ENCODE measurements at places on chromosomes 1 and 21.

- DNase-seq = no peak
Measured at GRCh38 chr1:109933856-109934711, 23.4 kb downstream of the CSF1 start.

- DNase-seq = no peak
Measured at GRCh38 chr1:111551623-111552411, 48.4 kb upstream of the ADORA3 start.

GRCh38 chr1:195458365-195458764 is 1149.9 kb downstream of the KCNT2 start:
- DNase-seq = no peak

GRCh38 chr1:209674957-209675564 is at the start of gene G0S2:
Gene G0S2, plus strand, starts transcription at chr1:209675412. Its CDS starts 273 bp downstream, at chr1:209675685.
- no peak for DNase-seq

DNA sequence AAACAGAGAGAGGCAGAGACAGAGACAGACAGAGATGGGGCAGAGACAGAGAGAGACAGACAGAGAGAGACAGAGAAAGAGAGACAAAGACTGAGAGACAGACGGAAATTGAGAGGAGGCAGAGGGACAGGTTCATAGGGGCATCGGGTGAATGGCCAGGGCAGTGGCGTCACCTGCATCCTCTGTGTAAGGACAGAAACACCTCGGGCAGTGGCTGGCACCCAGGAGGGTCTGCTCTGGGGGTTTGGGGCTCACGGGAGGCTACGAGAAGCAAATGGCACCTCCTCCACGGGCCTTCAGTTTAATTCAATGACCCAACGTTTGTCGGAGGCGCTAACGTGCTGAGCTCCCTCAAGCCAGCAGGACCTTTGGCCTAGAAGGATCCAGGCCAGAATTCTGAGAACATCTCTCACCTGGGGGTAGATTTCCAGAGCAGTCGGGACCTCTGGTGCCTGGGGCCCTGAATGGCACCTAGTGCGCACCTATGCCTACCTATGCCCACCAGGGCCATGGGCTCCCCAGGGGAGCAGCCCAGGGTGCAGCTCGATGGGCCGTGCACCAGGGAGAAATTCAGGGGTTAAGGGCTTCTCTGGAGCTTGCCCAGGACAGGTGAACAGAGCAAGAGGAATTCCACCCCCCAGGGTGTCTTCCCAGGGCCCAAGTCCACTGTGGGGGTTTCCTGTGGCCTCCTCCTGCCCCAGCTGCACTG is 20.6 kb upstream of the PTTG1IP start:
- DNase-seq = no peak

DNA sequence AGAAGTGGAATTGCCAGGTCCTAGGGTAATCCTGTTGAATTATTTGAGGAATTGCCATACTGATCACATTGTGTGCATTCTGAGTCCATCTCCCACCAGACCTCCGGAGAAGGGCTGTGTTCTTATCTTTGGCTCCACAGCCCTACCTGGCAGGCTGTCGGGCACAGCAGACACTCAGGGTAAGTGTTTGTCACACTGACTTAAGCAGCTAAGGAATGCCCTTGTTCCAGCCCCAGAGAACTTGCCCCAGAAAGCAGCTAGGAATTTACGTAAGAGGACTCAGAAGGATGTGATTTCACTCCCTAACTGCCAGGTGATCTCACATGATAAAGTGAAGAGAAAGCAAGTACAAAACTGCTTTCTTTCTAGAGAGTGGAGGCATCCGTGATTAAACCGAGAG is 21.0 kb downstream of the VASH2 start:
- no peak for DNase-seq

DNA sequence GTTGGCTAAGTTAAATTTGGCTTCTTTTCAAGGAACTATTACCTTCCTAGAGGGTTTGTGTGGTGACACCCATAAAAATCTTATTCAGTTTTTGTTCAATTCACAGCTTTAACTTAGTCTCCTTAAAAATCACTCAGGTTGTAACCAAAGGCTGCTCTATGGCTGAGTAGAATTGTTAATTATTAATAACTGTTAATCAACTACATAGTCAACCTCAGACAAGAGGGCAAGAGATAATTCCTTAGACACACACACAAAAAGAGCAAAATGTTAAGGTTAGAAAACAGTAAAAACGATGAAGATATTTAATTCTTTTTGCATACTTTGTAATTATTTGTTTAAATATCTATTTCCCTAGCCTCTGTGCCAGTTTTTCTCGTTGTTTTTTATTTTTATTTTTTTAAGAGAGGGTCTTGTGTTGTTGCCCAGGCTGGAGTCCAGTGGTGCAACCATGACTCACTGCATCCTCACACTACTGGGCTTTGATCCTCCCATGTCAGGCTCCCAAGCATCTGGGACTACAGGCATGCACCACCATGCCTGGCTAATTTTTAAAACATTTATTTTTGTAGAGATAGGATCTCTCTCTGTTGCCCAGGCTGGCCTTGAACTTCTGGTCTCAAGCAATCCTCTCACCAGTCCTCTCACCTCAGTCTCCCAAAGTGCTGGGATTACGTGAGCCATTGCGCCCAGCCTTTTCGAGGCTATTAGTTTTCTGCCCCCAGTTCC is 215.2 kb downstream of the DISC1 start:
- DNase-seq = no peak

- no peak for DNase-seq
Measured at GRCh38 chr1:167430134-167430848, 88.0 kb downstream of the CD247 start.

DNA sequence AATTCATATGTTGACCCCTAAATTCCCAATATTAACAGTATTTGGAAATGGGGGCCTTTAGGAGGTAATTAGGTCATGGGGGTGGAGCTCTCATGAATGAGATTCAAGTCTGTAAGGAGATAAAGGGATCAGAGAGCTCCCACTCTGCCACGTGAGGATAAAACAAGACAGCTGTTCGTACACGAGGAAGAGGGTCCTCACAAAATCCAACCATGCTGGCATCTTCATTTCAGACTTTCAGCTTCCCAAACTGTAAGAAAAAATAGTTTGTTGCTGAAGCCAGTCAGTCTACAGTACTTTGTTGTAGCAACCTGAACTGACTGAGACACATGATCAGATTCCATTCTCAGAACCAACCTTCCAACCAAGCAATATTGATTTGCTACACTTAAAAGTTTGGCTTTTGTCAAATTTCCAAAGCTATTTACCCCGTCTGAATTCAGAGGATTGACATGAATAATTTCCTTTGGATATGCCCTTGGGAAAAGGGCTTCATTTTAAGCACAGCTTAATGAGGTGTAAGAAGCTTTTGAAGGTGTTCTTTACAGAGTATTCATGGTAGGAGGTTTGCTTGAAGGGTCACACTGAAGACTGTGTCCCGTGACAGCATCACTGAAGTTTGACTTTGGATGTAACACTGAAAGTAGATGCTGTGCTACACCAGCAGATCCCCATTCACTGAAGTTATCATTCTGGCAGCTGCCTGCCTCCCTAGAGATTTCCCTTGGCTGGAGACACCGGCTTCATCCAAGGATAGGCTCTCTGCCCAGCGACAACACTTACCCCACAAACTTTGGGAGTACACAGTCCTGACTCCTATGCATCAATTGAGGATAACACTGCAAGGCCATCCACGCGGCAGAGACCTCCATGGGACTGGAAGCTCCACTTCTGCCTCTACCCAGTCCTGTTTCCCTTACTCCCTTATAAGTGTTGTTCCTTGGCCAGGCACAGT is 4.9 kb upstream of the OMA1 start:
- DNase-seq = no peak

DNA sequence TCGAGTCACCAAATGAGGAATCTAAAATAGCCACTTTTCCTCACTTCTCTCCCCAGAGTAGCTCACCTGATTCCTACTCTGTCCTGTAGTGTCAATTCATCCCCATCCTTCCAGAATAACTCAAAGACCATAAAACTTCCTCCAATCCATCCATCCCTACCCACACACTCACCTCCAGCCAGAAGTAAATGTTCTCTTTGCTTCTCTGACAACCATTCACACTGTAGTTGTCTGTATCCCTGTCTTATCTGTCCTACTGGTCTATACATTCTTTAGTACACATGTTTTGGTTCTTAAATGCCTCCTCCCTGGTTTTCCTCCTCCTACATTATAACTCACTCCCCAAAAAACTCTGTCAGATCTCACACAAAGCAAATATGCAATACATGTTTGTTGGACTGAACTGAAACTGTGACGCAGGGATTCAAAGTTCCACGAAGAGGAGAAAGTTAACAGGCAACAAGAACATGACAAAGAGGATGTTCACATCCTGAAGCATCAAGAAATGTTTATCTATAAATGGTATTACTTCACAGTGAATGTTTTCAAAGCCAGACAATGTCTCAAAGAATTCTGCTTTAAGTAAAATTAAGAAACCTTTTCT is 11.0 kb downstream of the TP53BP2 start:
- DNase-seq = no peak

- DNase-seq = no peak
Measured at GRCh38 chr1:6041432-6042062, 4.1 kb upstream of the KCNAB2 start.

GRCh38 chr1:119475866-119476439 is 31.1 kb upstream of the HSD3B1 start:
- no peak for DNase-seq

DNA sequence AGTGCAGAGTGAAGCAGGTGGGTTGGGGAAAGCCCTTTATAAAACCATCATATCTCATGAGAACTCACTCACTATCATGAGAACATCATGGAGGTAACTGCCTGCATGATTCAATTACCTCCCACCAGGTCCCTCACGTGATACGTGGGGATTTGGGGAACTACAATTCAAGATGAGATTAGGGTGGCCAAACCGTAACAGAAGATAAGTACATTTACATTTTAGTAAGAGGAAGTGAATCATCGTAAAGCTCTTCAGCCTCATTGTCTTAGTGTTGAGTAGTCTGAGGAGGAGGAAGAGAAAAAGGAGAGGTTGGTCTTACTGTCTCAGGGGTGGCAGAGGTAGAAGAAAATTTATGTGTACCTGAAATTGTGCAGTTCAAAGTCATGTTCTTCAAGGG is 1053.4 kb upstream of the ADGRL4 start:
- DNase-seq = no peak

DNA sequence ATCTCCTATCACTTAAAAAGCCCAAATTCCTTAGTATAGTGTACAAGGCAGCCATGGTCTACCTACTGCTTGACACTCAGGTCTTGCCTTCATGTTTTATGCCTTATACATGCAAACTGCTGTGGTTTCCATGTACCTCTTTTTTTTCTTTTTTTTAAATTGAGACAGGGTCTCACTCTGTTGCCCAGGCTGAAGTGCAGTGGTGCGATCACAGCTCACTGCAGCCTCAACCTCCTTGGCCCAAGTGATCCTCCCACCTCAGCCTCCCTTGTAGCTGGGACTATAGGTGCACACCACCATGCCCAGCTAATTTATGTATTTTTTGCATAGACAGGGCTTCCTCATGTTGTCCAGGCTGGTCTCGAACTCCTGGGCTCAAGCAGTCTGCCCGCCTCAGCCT is 8.0 kb downstream of the CD55 start:
- no peak for DNase-seq

DNA sequence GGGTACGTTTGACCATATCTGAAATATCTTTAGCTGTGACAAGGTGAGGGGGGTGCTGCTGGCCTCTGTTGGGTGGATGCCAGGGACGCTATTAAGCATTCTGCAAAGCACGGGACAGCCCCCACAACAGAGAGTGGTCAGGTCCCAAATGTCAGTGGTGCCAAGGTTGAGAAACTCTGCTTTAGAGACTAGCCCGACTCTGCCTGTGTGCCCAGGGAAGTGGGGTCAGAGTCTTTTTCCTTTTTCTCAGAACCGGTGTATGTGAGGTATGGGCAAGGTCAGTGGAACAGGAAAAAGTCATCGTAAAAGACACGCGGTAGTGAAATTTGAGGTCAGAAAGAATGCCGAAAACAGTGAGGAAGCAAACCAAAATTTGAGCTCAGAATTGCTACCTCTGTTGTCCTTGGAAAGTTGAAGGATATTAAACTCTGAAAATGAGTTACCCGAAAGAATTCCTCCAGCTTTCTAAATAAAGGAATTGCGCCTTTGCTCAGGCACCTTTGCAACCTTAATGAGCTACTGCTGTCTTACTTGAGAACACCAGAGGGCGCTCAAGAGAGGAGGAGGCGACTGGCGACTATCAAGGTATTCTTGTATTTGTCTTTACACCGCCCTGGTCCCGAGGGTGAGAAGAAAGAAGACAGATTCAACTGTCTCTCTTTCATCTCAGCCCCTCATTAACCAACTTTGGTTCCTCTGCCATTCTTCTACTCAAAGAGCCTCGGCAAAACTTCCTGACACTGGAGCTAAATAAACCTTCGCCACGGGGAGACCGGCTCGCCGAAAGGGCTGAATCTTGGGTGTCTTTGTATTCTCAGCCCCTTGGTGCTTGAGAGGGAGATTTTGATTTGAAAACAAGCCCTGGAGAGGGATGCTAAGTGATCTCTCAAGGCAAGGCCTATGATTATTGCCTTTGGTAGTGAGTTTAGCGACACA is 85.4 kb upstream of the OLIG2 start:
- no peak for DNase-seq

DNA sequence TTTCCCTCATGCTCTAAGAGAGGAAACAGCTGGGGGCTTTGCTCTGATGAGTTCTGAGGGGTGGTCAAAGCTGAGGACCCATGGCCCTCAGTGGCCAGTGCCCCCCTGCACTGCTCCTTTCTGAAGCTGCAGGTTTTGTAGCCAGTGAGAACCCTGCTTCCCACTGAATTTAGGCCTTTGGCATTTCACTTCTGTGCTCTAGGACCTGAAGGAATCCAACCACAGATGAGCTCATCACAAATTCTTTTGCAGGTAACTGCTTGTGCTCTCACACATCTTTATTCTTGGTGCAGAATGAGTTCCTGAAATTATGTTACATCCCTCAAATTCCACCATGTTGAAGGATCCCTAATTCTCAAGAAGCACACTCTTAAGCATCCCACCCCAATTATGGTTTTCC is 248.7 kb upstream of the IRF2BP2 start:
- DNase-seq = no peak

DNA sequence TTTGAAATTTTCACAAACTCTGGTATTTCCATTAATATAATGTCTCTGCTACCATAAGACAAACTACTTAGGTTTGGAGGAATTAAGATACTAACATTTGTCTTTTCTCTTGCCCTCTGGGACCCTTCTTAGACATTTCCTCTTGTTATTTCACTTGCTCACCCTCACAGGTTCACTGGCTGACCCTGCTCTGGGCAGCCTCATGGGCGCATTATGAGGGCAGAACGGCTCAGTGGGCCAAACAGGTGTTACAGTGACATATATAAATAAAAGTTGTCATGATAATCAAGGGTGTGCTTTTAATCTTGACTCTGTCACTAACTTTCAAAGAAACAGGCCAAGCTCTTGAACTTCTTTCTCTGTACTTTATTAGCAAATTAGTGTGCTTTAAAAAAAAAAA is 46.5 kb downstream of the ZNHIT6 start:
- DNase-seq = no peak

GRCh38 chr1:245710961-245711903 is 556.4 kb downstream of the KIF26B start:
- no peak for DNase-seq
